ENCODE measurements at places on chromosomes 6 and 20.

GRCh38 chr6:106100755-106101154 lies 14.6 kb downstream of the PRDM1 start:
- no peak for DNase-seq

GRCh38 chr6:78199044-78199443 lies 546.2 kb downstream of the MEI4 start:
- DNase-seq: no peak

GRCh38 chr6:125414507-125414906 lies 112.7 kb upstream of the HDDC2 start:
- DNase-seq: no peak

DNA sequence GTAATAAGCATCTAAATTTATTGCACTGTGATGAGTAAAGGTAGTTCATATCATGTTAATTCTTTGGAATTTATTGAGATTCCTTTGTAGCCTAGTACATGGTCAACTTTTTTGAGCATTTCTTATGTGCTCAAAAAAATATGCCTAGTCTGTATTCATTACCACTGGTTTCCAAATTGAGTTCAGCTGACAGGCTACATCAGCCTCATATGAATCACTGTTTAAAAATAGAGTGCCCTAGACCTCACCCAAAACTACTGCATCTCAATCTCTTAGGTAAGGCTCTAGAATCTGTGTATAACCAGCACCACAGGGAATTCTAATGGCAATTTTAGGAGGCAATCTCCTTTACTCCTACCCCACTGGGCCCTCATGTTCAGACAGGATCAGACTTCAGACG lies 16.7 kb upstream of the FOXF2 start:
- DNase-seq: no peak

DNA sequence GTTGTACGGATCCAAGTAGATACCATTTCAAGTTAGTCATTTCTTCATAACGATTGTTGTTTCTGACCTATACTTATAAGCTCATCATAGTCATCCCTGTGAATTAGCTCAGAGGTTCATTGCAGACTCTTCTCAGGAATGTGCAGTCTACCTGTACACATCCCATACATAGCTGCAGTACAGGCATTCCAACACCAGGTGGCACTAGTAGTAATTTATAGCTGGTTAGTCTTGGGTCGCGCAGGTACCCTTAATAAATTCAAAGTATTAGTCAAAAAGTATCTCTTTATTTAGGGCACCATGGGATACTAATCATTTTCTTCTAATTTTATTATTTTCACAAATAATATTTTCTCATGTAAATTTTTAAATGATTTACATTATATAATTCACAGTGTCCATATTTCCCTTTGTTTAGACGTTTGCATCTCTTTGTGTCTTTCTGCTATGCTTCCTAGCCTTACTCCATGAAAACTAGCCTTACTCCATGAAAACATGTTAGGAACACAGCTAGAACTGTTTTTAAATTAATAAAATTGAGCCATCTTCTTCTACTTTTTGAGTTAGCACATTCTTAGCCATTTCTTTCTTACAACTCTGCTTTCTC lies 128.6 kb upstream of the FAM83B start:
- no peak for DNase-seq

GRCh38 chr20:53826090-53826489 lies 232.5 kb upstream of the ZNF217 start:
- DNase-seq: no peak

DNA sequence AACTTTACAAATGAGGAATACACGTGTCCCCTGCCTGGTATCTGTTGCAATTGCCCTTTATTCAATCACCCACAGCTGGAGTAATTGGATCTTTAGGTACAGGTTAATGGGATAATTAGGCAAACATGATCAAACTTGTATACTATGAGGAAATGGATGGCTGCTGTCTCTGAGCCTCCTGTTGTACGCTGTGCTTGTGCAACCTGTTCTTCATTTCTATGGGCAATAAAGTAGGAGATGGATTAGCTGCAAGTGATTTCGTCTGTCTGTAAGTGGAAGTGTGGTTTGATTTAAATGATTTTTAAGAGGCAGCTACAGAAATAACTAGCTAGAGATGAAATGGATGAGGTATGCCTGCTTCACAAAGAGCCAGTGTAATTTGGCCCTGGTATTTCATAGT lies 474.1 kb downstream of the RNF144B start:
- DNase-seq: no peak

GRCh38 chr6:25973923-25974555 lies 11.4 kb downstream of the TRIM38 start:
- no peak for DNase-seq

DNA sequence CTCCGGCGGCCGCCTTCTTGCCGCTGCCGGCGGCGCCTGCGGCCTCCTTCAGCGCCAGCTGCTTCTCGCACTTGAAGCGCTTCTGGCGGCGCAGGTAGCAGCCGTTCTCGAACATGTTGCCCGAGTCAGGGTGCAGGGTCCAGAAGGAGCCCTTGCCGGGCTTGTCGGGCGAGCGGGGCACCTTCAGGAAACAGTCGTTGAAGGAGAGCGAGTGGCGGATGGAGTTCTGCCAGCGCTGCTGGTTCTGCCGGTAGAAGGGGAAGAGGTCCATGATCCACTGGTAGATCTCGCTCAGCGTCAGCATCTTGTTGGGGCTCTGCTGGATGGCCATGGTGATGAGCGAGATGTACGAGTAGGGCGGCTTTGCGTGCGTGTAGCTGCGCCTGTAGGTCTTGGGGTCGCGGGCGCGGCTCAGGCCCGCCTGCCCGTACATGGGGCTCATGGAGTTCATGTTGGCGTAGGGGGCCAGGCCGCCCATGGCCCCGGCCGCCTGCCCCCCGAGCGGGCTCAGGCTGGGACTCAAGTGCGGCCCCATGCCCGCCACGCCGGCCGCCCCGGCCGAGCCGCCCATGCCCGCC lies 1.9 kb downstream of the FOXA2 start:
- DNase-seq: no peak

DNA sequence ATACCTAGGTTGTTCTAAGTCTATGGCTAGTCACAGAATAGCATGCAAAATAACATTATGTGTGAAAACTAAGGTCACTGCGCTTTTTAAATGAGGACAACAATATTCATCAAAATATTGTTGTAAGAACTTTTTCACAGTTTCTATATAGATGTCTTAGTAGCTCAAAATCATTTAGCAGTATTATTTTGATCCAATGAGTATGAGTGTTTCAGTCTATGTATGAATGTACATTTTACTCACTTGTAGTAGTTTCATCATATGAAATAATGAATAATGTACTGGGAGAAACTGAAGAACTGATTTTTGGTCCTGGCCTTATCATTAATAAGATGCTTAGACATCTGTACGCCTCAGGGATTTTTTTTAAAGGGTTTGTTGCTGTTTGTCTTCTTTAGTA lies 16.5 kb upstream of the TMEM30A start:
- no peak for DNase-seq

DNA sequence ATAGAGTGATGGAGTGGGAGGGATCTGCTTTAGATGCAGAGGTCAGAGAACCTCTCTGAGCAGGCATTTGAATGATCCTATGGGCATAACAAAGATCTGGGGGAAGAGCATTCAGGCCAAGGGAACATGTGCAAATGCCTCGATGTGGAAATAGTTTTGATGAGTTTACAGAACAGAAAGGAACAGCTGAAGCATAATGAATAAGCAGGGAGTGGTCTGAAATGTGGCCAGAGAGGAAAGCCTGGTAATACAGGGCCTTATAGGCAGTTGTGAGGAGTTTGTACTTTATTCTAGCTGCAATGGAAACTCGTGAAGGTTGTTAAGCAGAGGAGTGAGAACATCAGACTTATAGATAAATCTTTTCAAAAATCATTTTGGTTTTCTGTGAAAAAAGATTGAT lies 33.0 kb upstream of the ME1 start:
- no peak for DNase-seq

- DNase-seq: no peak
Measured at GRCh38 chr6:156865019-156865629, 87.9 kb downstream of the ARID1B start.

GRCh38 chr6:158654498-158654897 lies 4.6 kb downstream of the SYTL3 start:
- no peak for DNase-seq

DNA sequence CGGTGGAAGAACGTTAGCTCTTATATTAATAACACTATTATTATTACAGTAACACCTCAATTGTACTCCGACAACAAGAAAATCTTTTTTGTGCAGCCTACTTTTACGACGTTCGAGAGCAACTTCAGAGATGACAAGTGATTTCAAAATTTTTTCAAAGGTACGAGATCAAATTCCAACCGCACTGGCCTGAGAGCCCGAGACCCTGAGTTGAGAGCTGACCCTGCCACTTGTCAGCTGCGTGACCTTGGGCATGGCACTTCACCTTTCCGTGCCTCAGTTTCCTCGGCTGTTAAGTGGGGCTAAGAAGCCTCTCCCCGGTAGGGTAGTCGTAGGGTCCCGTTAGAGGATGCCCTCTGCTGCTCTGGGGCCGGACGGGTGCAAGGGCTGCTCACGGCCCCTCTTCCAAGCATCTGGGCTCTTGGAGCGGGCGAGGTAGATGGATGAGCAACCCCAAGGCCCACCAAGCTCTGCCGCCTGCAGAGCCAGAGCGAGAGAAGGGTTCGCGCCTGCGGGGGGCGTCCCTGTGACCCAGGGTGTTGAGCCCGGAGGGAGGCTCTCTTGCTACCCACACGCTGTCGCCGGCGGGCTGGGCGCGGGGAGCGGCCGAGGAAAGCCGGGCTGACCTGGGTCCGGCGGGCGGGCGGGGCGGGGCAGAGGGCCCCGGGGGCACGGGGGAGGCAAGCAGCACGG lies 510 bp downstream of the NDRG3 start:
- DNase-seq: no peak

- no peak for DNase-seq
Measured at GRCh38 chr6:160264061-160264612, 5.5 kb upstream of the SLC22A2 start.

DNA sequence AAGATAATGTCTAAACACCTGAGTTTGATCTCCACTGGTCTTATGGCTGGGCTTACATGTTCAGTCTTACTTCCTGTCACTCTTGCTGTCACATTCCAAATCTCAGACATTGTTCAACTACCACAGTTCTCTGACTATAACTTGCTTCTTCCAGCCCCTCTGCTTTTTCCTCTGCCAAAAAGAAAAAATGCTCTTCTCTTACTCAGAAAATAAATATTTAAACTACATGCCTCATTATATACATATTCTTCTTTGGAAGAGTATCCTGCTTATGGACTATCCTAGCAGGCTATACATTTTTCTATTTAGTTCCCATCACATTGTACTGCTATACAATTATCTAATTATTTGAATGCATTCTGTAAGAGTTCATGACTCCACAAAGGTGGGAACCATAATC lies 175.4 kb downstream of the TBC1D32 start:
- DNase-seq: no peak

DNA sequence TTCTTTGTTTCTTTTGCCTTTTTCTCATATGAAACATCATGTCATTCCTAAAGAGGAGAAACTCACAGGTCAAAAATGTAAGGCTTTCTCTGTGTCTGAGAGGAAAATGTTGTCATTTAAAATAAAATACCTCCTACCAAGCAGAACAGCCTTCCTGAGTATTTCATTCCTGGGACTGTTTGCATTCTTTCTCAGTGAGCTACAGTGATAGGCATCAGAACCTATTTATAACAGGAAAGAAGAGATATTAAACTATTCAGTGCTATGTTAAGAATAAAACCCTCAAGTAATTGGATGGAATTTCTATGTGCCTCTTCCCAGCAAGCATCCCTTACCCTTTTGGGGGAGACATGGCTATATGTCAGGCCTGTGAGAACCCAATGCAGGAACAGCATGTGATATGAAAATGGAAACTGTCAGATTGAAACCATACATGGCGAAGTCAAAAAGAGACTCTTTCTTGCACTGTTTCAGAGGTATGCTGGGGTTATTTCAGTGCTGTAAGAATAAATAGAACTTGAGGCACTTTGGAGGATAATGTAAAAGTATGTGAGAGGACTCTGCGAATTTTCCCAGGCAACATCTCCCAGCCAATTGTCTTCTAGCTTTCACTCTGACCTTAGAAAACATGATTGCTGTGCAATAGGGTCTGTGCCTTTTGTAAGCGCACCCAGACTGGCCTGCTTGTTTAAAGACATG lies 133.8 kb upstream of the CCN2 start:
- DNase-seq: peak; percentile 6

GRCh38 chr6:39320363-39320984 lies 2.0 kb downstream of the KCNK16 start:
- no peak for DNase-seq

DNA sequence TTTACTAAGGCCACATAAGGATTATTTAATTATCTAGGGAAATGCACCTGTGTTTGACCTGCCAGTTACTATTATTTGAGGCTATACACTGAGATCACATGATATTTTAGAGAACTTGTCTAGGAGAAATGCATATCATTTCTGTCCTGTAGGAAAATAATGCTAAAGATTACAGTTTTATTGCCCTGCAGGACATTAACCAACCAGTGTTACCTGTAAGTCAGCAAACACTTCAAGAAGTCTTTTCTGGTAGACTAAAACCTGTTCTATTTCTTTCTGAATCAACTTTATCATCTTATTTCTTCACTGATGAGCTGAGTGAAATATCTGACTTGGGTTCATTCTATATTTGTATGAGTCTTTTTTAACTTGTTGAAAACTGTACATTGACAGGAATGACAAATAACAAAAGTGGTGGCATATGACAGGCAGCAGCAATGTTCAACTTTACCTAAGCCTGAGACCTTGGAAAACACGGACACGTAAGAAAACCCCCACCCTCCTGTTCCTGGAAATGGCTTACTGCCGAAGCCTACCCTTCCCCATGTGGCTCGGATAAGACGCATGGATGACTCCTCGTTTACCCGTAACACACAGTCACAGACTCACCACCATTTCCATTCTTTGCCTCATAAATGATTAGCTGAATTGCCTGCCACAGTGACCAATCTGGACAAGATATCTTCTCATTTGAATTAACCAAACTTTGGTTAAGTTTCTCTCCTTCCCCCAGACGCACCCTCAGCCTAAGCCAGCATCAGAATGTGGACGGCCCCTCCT lies 118.0 kb upstream of the CD93 start:
- no peak for DNase-seq

- no peak for DNase-seq
Measured at GRCh38 chr20:56634307-56634706, 5.2 kb downstream of the TFAP2C start.

- no peak for DNase-seq
Measured at GRCh38 chr6:158284007-158284875, 28.0 kb upstream of the TULP4 start.

DNA sequence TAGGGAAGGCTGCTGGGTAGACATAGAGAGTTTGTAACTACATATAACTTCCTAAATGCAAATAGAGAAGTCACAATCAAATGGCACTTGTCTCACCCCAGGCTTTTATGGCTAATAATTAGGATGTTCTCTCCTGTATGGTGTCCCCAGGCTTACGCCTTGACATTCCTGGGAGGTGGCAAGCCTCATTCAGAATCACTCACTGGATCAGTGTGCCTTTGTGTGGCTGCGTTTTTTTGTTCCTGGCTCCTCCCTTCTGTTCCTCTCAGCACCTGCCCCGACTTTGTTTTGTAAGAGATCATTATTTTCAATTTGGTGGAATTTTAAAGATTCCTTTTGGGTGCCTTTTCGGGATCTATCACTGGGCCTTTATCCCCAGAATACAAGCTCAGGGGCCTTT lies 5.7 kb downstream of the LAMP5 start:
- DNase-seq: no peak

GRCh38 chr6:15129887-15130286 lies 116.0 kb upstream of the JARID2 start:
- no peak for DNase-seq

Measured in GM06990 (cell line).